ENCODE measurements at places on chromosomes 3 and 15.
A peak's percentile ranks its signal among the peaks of the same experiment; 100 is the strongest.

DNA sequence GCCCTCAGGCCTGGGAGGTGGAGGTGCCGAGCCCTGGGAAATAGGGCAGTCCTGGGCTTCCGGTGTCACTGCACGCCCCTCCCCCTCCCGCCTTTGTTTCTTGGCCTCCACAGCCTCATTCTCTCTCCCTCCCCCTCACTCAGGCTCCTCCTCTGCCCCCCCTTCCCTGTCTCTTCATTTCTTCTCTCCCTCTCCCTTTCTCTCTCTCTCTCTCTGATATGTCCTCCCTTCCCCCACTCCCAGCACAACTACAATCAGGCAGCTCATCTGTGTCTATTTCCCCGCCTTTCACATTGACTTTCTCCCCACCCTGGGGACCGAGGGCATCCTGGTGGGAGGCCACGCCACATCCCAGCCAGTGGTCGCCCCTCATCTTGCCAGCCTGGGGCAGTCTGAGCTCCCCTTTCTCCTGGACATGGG lies 40.2 kb downstream of the IDH2 start:
- peak; percentile 33 for DNase-seq

DNA sequence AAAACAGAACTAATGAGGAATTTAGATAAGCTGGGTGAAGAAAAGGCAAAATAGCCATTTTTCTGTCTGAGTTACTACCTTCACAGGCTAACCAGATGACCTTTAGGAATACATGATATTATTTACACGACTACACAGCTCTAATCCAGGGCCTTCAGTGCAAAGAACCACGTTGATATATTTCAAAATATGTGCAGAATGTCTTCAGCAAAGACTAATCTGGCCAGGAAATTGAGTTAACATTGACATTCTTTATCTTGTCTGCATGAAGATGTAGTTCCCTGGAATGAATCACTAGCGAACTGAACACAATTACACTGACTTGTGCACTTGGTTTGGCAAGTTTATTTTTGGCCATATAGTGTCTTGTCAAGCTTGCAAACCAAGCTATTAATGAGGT lies 41.5 kb downstream of the PDHB start:
- DNase-seq: no peak

DNA sequence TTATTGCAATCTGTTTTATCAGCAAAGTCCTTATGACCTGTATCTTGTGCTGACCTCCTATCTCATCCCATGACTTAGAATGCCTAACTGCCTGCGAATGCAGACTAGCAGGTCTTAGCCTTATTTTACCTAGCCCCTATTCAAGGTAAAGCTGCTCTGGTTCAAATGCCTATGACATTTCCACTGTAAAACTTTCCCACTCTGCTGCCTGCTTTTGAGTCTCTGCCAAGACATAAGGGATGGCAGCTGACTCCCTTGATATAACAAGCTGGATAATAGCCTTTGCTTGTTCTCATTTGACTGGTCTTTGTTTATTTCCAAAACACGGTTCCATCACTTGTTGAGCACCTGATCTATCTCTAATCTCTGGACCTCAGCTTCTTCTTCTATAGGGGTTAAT lies 131.9 kb upstream of the STRIT1 start:
- no peak for DNase-seq

GRCh38 chr15:57820119-57820518 lies 113.6 kb downstream of the POLR2M start:
- no peak for DNase-seq

DNA sequence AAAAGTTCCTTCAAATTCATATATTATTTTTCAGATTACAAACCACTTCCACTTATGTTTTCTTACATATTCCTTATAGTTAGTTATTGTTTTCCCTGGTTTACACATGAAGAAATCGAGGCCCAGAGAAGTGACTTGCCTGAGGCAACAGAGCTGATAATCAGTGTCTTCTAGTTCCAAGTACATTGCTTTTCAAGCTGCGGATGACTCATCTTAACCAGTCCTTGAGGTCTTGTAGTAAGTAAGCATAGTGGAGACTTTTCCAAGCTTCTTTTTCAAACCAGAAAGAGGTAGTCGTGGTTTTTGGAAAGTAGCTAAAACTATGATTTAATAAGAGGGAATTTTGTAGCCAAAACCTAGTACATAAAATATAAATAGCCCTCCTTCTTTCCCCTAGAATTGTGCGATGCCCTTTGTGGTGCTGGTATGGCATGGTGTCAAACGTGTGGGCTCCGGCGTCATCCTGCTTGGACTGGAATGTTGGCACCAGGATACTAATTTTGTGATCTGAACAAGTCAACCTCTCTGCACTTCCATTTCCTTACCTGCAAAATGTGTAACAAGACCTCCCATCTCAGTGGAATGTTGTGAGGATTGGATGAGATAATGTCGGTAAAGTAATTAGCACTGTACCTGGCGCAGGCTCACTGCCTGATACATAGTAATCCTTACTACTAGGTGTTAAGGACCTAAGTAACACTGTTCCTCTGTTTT lies 19.0 kb upstream of the DLG1 start:
- DNase-seq: no peak

DNA sequence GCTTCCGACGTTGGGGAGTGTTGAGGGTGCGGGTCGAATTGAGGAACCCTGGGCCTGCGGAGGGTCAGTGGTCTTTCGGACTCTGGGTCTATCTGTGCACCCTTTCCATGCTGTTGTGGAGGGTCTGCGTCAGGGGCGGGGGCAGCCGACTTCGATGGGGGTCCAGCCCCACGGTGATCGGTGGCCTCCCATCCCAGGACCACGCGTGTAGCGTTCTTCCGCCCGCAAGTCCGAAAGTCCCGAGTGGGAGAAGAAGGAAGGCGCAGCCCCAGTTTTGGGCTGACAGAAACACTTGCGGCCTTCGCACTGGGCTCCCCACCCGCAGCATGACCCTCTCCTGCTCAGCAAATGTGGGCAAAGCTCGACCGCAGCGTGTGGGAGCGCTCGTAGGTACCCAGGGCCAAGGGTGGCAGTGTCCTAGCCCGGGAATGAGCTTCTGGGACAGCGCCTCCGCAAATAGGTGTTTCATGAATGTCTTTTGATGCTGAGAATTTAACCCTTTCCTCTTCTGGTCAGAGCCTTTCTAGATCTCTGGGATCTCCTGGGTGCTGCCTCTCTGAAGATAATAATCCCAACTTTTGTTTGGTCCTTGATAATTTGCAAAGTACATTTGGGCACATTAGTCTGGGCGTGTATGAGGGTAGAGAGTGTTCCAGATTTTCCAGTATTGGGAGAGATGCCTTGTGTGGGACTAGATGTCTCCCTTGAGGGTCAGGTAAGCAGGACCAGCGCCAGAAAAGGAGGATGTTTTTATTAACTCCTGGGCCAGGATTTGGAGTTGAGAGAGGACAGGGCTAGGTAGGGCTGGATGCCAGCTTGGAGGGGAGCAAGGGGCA lies 2.3 kb upstream of the DLL4 start:
- no peak for DNase-seq

- no peak for DNase-seq
These were observed 631.6 kb upstream of the KCNMB2 start for GRCh38 chr3:177904621-177905020.

DNA sequence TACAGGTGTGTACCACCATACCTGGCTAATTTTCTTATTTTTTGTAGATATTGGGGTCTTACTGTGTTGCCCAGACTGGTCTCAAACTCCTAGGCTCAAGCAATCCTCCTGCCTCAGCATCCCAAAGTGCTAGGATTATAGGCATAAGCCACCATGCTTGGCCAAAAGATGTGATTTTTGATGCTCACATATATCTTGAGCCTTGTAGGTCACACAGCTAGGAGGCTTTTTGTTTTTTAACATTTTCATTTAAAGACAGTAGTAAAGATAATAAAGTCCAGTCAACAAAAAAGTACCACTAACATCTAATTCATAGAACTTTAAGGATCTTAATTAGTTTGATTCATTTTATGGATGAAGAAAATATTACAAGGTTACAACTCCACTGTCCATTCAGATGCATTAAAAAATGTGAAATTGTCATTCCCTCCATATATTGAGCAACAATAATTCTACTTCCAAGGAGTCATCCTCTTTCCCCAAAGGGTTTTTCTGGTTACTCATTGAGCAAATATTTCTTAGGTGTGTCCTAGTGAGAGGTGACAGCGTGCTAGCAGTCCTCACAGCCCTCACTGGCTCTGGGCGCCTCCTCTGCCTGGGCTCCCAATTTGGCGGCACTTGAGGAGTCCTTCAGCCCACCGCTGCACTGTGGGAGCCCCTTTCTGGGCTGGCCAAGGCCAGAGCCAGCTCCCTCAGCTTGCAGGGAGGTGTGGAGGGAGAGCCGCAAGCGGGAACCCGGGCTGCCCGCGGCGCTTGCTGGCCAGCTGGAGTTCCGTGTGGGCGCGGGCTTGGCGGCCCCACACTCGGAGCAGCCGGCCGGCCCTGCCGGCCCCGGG lies 8.3 kb upstream of the TASOR start:
- DNase-seq: no peak

GRCh38 chr3:147189016-147189415 lies 217.3 kb downstream of the ZIC4 start:
- DNase-seq: no peak

DNA sequence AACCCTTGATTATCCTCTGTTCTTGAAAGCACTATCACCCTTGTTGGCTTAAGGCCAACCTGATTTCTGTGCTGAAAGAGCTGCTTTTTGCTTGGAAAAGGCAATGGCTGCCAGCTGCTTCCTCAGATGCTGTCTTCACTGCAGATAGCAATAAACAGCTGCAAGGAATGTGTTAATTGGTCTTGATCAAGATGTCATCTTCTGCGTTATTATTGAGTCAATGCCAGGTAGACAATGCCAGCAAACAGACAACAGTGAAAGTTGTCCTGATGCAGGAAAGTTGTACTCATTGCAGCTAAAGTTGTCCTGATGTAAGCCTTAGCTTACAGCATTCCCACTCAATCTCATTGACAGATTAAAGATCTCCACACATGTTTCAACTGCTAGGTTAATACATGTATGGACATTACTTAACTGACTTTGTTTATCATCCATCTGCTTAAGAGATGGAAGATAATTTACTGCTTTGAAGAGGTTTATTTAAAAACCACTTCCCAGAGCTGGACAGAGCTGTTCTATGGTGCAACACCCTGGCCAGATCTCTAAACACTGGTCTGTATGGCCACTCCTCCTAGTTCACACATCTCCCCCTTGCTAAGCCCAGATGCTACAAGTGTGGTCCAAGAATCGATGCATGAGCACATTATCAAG lies 251.0 kb upstream of the MCTP2 start:
- DNase-seq: no peak

DNA sequence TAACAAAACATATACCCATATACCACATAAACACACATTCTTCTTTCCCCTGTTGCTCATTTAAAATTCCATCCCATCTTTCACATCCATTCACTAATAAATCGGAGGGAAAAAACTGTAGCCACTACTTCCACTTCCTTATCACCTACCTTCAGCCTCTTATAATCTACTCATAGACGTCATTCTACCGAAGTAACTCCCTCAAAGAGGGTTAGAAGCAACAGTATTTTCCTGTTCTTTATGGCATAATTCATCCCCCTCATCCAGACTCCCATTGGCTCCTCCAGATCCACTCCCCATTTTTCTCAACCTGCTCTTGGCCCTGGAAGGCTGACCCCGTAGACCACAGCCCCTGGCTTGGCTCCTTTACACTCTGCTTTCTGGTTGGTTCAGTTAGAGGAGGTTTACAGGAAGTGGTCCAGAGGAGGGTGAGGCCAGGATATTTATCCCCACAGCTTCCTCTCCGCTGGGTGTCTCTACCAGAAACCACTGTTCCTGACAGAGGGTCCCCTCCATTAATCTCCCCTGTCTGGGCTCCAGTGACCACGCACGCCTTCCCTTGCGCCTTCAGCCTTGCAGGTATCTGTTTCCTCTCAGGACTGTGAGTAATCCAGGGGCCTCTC lies 46.3 kb downstream of the FMN1 start:
- DNase-seq: peak; percentile 3

GRCh38 chr15:69096196-69096595 lies 64.2 kb upstream of the GLCE start:
- no peak for DNase-seq

GRCh38 chr3:127321371-127321770 lies 33.5 kb upstream of the PRR20G start:
- no peak for DNase-seq

- no peak for DNase-seq
These were observed 150.6 kb downstream of the ADAMTS17 start for GRCh38 chr15:100191161-100191560.

- no peak for DNase-seq
These were observed at the start of gene PLCD1 for GRCh38 chr3:38029400-38030125. TSS of gene PLCD1 (minus strand) at chr3:38029642. CDS start at chr3:38029539, 103 bp downstream.

DNA sequence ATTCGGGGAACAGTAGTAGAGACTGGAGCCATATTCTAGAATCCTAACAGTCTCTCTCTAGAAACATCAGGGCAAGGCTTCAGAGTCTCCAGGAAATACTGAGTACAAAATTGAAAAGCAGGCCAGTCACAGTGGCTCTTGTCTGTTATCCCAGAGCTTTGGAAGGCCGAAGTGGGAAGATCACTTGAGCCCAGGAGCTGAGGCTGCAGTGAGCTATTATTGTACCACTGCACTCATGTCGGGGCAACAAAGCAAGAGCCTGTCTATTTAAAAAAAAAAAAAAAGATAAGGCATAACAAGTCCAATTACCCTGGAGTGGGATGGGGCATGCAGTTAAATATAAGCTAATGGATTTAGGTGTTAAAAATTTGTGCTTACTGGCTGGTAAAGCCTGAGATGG lies 79.0 kb downstream of the SEMA6D start:
- no peak for DNase-seq

DNA sequence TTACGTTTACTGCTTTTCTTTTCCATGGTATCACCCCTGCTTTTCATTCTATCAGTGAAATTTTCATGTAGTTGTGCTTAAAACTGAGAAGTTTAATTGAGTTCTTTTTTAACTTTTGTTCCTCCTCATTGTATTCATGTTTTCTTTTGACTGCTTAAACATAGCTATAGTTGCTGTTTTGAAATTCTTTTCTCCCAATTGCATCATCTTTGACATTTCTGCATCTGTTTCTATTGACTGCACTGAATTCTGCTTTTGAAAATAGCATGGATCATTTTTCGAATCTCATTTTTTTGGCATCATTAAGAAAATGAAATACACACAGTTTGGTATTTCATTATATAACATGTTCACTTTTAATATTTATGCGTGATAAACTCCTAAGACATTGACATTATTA lies 694.9 kb downstream of the MECOM start:
- DNase-seq: no peak

- peak; percentile 31 for DNase-seq
These were observed 31.4 kb downstream of the STARD5 start for GRCh38 chr15:81292523-81293001.

GRCh38 chr3:69542805-69543429 lies 157.0 kb upstream of the FRMD4B start:
- no peak for DNase-seq

- DNase-seq: peak; percentile 45
These were observed 8.8 kb downstream of the FILIP1L start for GRCh38 chr3:100105501-100105900.

- DNase-seq: no peak
These were observed 48.9 kb upstream of the ZDHHC23 start for GRCh38 chr3:113898892-113899291.

GRCh38 chr3:24388611-24389010 lies 106.0 kb downstream of the THRB start:
- DNase-seq: no peak

Measured in activated CD4-positive, alpha-beta T cell treated with anti-CD3 and anti-CD28 coated beads, Interleukin-2, Interleukin-6, amounts not matched to agents 100 ng/mL and 50 ng/mL, durations not matched to agents 16 hours and 8 hours (primary cell).